ENCODE measurements at places on chromosomes 16 and 17.

DNA sequence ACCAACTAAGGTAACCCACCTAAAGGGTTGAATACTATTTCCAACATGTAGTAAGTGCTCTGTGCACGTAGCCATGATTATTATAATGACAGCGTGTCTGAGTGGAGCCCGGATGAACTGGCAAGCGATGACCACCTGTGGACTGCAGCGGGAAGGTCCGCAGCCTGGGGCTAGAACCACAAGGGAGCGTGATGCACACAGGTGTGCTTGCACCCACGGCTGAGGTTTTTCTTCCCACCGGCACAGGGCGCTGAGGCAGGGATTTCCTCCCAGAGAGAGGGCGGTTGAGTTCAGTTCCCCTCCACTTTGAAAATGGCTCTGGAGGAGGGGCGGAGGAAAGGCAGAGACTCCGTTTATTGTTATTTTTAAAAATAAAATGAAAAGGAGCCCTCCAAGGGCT, 221.7 kb upstream of the HSBP1 start:
- DNase-seq, result no peak

GRCh38 chr17:19975601-19976000, 2.0 kb downstream of the AKAP10 start:
- DNase-seq, result no peak

DNA sequence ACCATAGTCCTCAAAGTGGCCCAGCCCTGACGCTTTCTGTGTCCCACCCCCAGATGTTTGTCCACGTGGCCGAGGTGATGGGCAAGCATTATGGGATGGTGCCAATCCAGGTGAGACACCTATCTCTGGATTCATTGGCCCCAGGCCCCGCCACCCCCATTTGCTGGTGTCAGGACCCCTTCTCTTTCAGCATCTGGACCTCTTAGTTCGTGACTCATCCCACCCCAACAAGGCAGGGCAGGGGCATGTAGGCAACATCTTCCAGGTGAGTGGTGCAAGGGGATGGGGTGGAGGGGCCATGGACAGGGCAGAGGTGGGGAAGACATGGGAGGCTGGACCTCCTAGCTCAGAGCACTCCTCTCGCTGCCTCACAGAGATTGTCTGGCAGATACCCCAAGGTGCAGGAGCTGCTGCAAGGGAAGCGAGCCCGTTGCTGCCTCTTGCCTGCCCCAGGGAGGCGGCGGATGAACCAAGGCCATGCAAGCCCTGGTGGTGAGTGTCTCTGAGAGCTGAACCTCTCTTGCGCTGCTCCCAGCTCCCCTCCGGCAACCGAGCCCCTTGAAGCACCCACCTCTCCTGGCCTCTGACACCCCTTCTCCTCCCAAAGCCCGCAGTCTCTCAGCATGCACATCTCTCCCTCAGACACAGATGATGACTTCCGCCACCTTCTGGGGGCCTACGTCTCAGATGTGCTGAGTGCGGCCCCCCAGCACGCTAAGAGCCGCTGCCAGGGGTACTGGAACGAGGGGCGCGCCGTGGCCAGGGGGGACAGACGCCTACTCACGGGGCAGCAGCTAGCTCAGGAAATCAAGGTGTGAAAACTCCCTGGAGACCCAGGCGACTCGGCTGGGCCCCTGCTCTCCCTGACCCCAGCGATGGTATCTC, 3.6 kb downstream of the RNF112 start:
- DNase-seq, result no peak

DNA sequence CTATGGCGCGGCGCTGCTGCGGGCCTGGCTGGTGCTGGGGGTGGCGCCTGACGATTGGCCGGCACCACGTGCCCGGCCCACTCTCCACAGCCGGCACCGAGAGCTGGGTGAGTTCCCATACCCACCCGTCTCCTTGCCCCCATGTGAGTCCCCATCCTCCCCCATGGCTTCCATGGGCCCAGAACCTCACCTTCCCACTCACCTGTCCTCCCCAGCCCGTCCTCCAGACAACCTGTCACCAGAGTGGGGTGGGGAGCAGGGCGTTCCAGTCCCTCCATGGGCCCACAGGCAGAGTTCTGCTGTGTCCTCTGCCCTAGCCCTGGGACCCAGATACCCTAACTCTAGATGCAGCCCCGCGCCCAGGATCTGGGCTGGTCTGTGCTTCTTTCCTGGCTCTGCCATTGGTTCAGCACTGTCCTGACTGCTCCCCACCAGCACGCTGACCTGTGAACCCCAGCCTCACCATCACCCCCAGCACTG, 5.5 kb downstream of the ARMC5 start:
- DNase-seq, result no peak

GRCh38 chr17:69485251-69485661, 70.8 kb downstream of the MAP2K6 start:
- DNase-seq, result no peak

DNA sequence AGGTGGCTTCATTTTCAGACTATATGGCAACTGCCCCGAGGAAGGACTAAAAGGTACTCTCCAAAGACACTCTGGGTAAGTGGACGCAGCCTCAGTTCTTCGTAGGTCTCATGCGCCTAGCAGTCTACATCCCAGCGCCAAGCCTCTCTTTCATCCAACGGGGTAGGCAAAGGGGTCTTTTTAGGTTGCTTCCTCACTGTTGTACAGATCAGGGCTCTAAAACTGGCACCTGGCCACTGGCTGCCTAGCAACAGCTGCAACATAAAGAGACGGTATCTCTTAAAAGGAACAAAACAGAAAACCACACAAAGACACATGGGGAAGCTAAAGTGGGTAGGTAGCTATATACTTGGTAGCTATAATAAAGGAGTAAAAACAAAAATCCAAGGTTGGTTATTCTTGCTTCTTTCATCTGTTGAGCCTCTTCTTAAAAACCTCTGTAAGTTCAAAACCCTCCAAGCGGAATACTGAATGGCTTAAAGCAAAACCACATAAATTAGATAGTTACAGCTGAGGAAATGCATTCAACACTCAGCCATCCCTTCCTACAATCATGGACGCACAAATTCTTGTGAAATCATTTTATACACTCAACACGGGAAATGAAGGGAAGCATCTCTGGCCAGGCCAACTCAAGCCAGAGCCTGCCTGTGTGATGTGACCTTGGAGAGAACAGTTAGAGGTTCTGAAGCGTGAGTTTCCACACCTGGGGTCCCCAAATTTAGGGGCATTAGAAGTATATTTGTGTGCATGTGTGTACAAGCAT, 22.7 kb downstream of the CYTH1 start:
- DNase-seq, result no peak

- no peak for DNase-seq
Measured at GRCh38 chr16:66295761-66296546, 70.5 kb upstream of the CDH5 start.

DNA sequence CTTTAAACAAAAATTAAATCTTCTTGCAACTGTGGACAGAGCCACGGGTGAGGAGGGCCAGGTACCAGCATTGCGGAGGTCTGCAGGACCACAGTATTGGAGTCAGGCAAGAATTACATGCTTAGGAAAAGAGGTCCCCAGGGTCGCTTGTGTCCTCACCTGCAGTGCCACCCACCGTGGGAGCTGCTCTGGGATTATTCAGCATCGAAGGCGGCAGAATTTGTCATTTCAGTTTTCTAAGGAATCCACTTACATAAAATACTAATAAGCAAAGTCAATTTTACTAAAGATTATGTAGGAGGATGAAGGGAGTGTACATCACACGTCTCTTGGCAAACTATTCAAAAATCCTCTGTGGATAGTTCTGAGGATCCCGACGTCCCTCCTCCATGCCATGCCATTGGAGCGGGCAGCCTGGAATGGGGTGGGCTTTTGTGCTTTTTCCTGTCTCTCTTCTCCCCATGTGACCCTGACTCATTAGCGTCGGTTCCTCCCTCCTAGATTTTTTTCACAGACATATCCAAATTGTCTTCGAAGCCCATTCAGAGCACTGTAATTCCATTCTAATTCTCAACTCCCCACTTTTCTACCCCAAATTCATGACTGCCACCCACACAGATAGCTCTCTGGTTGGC, 3.0 kb upstream of the PIK3R6 start:
- no peak for DNase-seq

GRCh38 chr17:77320485-77321256, 179.9 kb downstream of the SEC14L1 start:
- DNase-seq, result peak; percentile 72

DNA sequence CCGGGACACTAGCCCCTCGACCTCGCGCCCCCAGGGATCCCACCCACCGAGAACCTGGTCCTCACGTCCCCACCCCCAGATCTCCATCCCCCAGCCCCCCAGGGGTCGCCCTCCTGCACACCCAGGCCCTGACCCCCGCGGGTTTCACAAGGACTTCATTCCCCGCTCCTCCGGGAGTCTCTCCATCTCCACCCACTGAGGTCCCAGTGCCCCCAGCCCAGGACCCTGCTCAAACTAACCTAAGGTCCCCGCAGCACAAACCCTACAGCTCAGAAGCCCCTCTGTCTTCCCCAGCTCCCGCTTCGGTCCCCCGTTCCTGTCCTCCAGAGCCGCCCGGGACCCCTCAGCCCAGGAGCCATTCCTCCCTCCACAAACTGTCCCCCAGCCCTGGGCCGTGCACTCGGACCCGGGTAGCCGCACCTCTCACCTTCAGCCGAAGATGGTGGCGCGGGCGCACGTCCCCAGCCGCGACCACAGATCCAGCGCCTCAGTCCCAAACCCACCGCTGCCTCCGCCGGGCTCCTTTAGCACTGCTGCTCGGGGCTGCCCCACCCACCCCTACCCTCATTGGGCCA, at the start of gene MYH10:
Gene MYH10 (minus strand): TSS at position 499 of the 575 bp plus-strand sequence. CDS start 7,479 bp downstream, outside the sequence.
- DNase-seq, result no peak
